NB4 (cell line): ENCODE measurements at places on chromosomes 2 and 18.

DNA sequence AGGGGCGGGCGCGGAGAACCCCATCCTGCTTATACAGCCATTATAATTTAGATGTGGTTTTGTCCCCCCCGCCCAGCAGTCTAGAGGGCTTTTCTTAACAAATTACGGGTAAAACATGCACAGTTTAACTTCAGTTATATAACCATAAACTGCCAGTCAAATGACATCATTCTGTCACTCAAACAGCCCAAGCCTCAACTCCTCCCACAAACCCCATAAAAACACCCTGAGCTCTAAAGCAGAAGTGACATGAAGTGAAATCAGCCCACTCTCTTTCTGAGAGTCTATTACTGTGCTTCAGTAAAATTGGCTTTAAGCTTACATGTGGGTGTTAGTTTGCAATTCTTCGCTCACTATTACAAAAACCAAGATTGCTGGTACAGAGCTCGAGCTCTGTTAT lies 705.1 kb upstream of the GCFC2 start:
- peak; percentile 62 for DNase-seq

DNA sequence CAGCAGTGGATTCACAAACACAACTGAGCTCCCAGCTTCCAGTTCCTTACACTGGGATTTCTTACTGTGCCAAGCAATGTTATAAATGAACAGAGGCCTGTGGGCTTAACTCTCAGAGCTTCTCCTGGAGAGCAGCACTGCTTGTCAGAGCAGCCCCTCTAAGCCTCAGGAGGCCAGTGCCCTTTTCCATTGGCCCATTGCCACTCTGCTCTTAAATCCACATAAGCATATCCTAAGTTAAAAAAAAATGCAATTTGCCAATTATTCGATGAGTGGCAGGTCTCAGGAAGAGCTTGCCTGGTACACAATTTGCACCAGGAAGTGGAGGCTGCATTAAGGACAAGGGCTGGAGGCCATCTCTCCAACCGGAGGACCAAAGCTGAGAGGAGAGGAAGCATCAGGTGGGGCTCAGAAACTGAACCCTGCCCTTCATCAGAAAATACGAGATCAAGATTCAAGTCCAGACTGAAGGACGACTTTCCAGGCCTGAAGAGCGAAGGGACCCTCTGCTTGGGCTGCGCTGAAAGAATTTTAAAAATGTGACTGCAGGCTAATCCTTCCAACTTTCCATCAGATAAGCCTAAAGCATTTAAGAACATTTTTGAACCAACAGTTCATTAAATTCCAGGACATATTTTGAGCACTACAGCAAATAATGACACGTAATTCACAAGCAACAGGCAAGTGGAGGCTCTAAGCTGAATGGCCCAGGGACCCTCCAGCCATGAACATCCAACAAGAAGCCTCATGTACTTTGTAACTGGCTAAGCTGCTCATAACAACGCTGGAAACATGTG lies 28.4 kb upstream of the PXDN start:
- DNase-seq: no peak

- DNase-seq: peak; percentile 67
Measured at GRCh38 chr2:20422402-20423271, 24.2 kb upstream of the RHOB start.

DNA sequence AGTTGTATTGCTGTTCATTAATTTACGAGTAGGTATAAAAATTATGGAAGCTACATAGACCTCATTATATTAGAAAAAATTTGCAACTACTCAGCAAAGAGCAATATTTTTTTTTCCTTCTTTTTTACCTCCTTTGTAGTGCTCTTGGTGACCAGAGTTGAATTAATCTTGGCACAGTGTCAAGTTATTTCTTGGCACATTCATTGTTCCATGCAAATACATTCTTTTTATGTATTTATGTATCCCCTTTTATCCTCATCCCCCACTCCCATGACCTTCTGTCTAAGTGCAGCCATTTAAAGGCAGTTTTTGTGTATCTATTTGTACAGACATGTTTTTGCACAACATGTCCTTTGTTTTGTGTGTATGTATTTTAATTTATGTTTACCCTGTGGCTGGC lies 224.5 kb downstream of the CCDC102B start:
- DNase-seq: no peak

- no peak for DNase-seq
Measured at GRCh38 chr2:52918551-52918950, 849.1 kb upstream of the CHAC2 start.

DNA sequence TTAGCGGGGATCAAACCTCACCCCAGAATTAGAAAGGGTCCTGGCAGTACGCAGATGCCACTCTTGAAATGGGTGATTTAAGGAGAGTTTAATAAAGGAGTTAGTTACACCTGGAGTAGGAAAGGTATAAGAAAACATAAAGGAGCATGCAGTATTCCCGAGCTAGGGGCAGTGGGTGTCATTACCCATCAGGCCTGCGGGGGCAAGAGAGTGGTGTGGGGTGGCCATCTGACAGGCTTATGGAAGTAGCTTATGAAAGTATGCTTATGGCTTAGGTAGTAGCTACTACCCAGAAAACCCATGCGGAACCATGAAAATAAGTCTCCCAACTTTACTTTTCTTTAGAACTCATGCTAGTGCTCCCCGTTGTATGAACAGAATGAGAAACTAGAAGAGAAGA lies 568.9 kb upstream of the ACVR2A start:
- peak; percentile 20 for DNase-seq

GRCh38 chr2:32058130-32058529 lies 5.2 kb upstream of the SPAST start:
- no peak for DNase-seq

- DNase-seq: no peak
Measured at GRCh38 chr2:66984864-66985263, 412.3 kb upstream of the ETAA1 start.

- peak; percentile 35 for DNase-seq
Measured at GRCh38 chr18:68660354-68661183, 54.3 kb downstream of the TMX3 start.

GRCh38 chr2:98234776-98235175 lies 111.5 kb upstream of the CNGA3 start:
- peak; percentile 15 for DNase-seq

DNA sequence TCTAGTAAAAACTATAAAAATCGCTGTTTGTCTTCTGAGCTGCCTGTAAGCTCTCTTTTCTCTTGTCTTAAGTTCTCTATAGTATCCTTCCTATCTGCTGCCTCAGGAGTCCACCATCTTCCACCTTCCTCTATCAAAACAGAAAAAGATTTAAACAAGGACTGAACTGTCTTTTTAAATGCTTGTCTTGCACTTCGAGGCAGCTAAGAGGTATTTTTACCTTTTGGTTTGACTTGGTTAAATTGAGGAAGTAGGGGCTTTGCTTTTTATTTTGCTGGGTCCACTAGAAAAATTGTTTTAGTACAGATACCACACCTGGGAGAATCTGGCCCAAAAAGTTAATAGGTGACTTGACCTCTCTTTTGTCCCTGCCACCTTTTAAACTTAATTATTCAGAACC lies 12.2 kb downstream of the SESTD1 start:
- DNase-seq: no peak

DNA sequence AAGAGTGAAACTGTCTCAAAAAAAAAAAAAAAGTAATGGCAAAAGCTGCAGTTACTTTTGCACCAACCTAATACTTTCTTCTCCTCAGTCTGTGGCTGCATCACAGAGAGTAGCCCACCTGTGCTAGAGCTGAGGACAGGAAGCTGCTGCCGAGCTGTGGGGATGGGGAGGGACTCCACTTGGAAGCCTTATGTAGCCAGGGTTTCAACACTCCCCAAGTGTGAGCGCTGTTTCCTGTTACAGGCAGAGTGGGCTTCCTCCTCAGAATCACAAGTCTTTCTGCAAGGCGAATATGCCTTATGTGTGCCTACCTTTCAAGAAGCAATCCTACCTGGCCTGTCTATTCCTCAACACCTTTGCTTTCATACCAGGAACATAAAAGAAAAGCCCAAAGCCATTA lies 36.3 kb upstream of the CYP27C1 start:
- DNase-seq: peak; percentile 83

- no peak for DNase-seq
Measured at GRCh38 chr2:23041443-23041842, 343.5 kb upstream of the KLHL29 start.

DNA sequence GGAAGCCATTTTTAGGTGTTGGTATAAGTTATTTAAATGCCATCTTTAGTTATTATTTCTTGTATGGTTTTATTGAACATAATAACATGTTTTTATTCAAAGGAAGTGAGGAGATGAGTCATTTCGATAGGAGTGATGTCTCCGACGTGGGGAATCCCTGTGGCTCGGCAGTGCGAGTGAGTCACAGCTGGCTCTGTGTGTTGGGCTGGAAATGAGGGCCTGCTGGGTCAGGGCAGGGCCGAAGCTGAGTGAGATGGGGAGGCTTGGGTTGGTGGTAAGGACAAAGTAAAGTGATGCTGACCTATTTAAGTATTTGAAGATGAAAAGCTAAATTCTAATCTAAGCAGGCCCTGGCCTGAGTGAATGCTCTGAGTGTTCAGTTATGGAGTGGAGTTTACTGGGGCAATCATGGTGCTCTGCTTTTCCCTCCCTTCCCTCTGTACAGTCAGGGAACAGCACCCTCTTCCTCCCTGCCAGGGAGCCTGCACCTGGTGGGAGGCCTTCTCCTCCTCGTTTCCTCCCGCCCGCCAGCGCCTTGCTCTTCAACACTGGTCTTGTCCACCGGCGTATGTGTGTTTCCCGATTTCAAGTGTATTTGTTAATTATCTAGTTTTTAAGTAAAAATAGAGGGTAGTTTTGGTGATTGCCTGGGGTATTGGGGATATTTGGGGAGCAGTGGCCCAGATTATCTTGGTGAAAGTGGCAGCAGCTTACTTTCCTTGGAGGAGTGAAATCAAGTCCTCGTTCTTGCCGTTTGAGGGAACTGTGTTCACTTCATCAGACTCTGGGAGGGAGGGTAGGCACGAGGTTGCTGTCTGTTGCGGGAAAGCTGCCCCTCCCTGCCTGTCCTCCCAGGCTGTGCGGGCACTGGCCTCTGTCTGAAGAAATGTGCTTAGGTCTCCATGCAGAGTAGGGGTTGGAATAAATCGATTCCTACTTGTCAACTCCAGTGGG lies 157.0 kb downstream of the LDLRAD4 start:
- peak; percentile 24 for DNase-seq

- DNase-seq: no peak
Measured at GRCh38 chr2:236293241-236293810, 29.1 kb upstream of the ASB18 start.

GRCh38 chr2:2484301-2484700 lies 153.2 kb upstream of the MYT1L start:
- DNase-seq: no peak

- no peak for DNase-seq
Measured at GRCh38 chr2:174439323-174439722, 43.8 kb downstream of the SCRN3 start.

DNA sequence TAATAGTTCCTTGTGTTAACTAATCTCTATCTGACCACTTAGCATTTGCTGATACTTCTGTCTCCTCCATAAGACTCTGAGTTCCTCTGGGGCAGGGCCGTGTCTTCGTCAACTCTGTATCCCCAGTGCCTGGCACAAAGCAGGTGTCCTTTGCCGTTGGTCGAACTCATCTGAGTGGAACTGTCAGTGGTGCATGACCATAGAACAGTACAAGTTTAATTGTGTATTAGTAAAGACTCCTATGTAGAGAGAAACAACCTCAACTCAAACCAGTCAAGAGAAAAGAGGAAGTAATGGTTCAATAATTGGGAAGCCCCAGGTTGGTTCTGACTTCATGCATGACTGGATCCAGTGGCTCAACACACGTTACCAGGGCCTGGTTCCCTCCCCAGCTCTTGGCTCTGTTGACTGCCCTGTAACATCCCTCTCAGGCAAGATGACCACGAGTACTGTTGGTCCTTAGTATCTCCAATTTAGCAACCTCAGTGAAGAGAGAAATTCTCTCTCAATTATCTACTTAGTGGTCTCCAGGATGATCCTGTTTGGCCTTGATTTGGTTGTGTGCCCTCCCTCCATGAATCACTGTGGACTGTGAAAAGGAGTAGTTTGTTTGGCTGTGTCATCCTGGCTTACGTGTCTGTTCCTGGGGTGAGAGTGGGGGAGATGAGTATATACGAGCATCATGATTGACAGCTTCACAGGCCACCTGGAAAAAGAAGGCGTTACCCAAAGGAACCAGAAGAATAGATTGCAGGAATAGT lies 58.5 kb upstream of the MSH6 start:
- DNase-seq: peak; percentile 34

DNA sequence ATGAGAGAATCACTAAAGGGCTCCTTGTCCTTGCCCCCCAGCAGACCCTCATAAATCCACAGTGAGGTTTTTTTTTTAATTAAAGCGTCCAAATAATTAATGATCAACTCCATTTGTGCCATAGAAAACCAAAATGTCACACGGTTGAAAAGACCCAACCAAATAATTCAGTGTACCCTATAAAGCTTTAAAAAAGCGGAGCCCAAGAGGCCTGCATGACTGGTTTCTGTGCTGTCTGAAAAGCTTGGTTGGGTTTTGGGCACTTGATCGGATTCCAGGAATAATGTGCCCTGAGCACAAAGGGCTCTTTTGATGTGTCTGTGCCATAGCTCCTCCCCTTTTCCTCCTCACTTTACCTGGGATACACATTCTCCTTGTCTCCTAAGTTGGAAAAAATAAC lies 523.2 kb downstream of the TNS1 start:
- DNase-seq: no peak

DNA sequence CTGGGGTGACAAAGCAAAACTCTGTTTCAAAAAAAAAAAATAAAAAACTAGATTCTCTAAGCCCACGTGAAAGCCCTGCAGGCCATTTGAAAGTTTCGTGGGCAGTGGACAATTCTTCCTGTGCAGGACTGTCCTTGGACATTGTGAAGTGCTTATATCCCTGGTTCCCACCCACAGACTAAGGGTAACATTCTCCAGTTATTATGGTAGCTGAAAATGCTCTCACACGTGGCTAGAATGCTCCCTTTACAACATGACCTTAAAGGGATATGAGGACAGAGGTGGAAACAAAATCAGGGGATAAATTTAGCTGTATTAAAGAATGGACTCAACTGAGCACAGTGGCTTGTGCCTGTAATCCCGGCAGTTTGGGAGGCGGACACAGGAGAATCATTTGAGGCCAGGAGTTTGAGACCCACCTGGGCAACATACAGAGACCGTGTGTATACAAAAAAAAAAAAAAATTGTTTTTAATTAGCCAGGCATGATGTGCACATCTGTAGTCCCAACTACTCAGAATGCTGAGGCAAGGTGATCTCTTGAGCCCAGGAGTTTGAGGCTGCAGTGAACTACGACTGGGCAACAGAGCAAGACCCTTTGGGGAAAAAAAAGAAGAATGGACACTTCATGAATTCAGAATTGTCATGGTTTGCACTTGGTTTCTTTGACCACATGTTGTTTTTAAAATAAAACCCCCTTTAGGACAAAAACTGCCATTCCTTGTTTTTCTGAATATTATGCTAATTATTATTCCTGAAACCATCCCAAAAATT lies 167.9 kb downstream of the MGAT5 start:
- no peak for DNase-seq

DNA sequence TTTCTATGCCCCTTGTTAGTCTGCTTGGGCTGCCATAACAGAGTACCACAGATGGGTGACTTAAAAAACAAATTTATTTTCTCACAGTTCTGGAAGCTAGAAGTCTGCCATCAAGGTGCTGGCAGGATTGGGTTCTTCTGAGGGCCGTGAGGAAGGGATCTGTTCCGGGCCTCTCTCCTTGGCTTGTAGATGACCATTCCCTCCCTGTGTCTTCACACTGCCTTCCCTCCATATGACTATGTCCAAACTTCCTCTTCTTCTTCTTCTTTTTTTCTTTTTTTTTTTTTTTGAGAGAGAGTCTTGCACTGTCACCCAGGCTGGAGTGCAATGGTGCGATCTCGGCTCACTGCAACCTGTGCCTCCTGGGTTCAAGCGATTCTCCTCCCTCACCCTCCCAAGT lies 13.1 kb upstream of the CCNYL1 start:
- DNase-seq: no peak
